Tibial artery (tissue), 4 donors: ENCODE measurements at places on chromosomes 7 and 10.

DNA sequence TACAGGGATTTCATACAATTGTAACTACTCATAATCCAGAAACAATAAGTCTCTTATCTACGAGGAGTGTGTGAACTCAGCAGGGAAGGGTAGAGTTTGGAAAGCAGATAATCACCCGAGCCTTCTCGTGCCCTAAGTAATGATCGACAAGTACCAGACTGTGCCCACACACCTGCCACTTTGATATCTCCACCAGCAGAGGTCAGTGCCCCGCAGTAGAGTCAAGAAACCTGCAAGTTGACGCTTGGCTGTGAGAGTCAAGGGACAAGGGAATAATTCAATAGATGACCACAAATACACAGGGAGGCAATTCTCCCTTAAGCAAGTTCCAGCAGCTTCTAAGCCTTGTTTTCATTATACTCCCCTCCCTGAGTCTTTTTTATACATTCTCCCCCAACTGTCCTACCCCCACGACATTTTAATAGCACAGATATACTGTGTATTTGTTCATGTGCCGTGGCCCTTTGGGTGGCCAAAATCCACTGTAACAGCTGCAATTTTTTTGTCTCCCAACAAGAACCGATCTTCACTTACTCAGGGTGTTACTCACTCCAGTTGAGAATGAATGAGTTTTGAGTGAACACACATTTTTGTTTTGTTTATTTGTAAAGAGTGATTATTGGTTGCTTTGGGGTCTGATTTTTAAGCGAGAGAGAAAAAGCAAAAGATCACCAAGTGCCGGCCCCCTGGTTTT lies 106.9 kb upstream of the RHEB start:
- no peak for DNase-seq

DNA sequence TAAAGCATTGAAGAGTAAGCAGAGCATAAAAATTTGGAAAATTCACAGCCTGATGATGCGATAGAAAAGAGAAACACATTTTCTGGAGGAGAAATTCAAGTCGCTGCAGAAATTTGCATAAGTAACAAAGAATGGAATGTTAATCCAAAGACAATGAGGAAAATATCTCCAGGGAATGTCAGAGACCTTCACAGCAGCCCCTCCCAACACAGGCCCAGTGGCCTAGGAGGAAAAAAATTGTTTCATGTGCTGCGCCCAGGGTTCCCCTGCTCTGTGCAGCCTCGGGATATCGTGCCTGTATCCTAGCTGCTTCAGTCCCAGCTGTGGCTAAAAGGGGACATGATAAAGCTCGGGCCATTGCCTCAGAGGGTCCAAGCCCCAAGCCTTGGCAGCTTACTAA lies 206.8 kb downstream of the TPK1 start:
- DNase-seq = no peak

DNA sequence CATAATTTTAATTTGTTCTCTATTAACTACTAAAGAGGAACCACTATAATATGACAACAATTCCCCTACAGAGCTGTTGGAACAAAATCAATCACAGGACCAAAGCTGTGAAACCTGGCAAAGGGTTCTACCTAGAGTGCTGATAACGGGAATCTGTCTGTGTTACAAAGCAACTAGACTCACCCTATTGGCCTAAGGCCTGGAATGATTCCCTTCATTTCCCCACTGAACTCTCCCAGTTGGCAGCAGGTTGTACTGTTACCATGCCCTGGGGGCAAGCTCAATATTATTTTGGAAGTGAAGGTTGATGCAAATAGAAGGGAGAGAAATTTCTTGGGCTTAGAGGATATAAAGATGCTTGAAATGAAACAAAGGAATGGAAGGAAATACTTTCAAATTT lies 81.8 kb downstream of the SEMA3A start:
- no peak for DNase-seq

- DNase-seq = no peak
Measured at GRCh38 chr10:6396226-6396625, 183.8 kb downstream of the PRKCQ start.

- no peak for DNase-seq
Measured at GRCh38 chr10:109480836-109481235, 442.5 kb downstream of the XPNPEP1 start.

GRCh38 chr10:126017961-126018560 lies 121.7 kb downstream of the FANK1 start:
- no peak for DNase-seq

DNA sequence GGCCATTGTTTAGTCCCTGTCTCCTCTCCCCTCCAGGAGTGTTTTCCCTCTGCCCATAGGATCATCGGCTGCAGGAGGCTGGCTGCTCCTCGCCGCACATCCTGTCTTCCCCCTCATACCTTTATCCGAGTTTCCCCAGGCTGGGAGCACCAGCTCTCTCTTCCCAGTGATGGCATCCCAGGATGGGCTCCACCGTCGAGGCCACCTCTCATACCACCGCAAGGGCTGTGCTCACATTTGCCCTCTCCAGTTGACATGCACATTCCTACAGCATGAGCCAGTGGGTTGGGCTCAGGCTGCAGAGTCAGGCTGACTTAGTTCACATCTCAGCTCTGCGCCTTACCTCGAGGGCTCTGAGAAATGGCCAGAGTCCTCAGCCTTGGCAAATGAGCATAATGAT lies 12.1 kb downstream of the HKDC1 start:
- no peak for DNase-seq

DNA sequence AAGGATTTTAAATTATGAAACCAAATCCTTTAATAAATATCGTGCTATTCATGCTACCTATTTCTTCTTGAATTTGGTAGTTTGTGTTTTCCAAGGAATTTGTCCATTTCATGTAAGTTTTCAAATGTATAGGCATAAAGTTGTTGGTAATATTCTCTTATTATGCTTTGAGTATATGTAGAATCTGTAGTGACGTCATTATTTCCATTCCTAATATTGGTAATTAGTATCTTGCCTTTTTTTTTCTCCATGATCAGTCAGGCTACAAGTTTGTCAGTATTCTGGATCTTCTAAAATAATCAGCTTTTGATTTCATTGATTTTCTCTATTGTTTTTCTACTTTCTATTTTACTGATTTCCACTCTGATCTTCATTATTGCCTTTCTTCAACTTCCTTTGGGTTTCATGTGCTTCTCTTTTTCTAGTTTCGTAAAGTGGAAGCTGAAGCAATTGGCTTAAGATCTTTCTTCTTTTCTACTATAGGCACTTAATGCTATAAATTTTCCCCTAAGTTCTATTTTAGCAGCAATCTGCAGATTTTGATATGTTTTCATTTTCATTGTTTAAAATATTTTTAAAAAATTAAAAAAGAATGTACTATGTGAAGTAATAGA lies 156.5 kb upstream of the HDAC9 start:
- no peak for DNase-seq

GRCh38 chr10:60532696-60533468 lies 143.2 kb upstream of the ANK3 start:
- DNase-seq = no peak

DNA sequence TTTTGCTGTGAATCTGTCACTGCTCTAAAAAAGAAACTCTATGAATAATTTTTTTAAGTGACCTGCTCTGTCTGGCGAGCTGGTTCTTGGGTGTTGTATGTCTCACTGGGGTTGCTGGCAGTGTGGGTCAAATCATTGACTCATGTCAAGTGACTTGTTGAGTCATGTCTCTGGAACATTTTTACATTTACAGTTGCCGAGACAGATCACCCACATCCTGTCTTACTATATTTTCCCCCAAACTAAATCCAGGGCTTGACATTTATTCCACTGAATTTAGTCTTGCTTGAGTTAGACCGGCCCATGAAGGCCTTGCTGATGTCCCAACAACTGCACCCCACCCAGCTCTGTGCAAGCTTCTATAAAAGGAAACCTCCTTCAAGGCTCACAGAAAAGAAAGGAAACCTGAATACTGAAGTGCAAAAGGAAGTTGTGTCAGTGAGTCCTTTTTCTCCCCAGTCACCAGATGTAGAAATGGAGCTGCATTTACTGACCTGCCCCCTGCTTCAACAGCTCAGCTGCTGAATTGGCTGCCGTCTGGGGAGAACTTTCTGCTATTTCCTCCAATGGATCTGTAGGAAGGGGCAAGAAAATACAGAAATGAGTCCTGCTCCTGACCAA lies 290.3 kb downstream of the TNS3 start:
- DNase-seq = peak; percentile 64

DNA sequence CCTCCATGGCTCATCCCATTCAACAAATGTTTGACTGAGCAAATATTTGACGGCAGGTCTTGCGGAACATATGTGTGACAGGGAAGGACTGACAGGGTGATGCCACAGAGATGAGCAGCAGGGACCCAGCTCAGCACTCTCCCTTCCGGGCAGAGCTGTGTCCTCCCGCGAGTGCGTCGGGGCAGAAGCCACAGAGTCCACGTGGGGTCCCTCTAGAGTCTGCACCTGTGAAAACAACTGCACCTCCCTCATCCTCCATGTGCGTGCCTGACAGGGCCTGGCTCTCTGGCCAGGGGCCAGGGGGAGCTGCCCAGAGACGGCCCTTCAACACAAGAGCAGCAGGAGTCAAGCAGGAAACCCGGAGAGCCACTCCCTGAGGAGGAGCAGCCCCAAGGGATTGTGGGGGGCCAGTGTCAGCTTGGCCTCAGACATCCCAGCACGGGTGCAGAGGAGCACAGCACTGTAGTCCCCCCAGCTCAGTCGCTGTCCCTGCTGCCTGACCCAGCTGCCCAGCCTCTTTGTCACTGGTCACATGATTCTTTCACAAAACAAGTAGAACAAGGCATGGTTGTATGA lies 83.6 kb upstream of the TMEM72 start:
- no peak for DNase-seq

DNA sequence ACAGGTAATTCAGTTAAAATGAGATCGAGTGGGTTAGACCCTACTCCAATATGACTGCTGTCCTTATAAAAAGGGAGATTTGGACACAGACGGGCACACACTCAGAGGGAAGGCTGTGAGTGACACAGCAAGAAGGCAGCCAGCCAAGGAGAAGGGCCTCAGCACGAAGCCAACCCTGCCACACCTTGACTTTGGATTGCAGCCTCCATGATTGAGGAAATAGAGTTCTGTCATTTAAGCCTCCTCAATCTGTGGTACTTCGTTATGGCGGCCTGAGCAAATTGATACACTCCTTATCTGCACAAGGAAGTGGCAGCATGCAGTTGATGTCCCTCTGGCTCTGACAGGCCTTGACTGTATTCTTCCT lies 43.8 kb downstream of the SH2D4B start:
- no peak for DNase-seq

GRCh38 chr10:99631496-99631895 lies 11.3 kb upstream of the SLC25A28 start:
- no peak for DNase-seq

DNA sequence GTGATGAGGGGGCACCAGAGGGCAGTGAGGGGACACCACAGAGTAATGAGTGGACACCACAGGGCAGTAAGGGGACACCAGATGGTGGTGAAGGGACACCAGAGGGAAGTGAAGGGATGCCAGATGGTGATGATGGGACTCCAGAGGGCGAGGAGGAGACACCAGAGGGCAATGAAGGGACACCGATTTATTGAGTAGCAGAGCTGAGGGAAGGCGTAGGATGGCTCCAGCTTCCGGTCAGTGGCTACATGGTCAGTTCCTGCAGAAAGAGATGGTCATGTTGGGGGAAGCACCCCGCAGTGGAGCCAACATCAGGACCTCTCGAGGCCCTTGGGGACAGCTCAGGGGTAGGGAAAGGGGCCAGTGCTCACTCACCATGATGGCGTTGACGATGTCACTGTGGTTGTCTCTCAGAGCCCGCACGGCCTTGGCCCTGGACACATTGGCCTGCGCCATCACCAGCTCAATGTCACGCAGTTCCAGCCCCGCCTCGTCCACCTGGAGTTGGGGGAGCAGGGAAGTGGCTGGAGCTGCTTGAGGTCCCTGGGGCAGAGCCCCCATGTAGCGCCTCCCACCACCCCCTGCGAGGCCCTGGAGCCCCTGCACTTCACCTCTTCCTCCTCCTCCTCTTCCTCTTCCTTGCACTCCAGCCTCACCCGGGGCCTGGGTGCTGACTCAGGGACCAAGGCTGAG lies 8.4 kb downstream of the NACAD start:
- no peak for DNase-seq

- DNase-seq = no peak
Measured at GRCh38 chr7:5700391-5700985, 81.0 kb downstream of the RNF216 start.

GRCh38 chr10:76311752-76312636 lies 880.6 kb downstream of the LRMDA start:
- peak; percentile 72 for DNase-seq

GRCh38 chr7:128385988-128386925 lies 23.5 kb downstream of the IMPDH1 start:
- no peak for DNase-seq

GRCh38 chr7:93551063-93551895 lies 23.2 kb downstream of the CALCR start:
- no peak for DNase-seq

DNA sequence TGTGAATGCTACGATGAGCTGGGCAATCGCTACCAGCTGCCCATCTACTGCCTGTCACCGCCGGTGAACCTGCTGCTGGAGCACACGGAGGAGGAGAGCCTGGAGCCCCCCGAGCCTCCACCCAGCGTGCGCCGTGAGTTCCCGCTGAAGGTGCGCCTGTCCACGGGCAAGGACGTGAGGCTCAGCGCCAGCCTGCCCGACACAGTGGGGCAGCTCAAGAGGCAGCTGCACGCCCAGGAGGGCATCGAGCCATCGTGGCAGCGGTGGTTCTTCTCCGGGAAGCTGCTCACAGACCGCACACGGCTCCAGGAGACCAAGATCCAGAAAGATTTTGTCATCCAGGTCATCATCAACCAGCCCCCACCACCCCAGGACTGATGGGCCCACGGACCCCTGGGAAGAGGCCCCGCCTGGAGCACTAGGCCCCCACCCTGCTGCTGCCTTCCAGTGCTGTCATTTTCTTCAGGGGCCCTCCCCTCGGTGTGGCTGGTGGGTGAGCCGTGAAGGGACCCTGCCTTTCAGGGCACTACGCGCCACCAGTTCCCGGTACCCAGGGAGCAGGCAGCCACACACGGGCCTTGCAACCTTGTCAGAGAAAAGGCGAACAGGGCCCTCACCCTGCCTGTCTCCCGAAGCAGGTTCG lies 2.3 kb upstream of the ANKRD2 start:
- DNase-seq = no peak

DNA sequence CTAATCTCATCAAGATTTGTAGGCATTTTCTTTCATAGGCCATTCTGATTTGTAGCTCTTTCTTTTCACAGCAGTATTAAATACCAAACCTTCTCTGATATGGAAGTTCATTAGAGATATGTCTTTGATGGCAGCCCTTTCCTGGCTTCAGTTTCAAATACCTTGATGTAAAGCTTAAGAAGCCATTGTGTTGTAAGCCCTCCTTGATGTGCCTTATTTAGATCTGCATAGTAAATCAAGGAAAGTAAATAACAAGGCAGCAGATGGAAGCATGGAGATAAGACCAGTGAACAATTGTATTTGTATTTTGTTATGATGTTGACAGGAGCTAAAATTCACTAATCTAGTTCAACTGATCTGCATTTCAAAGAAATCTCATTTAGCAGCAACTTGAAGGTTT lies 234.9 kb upstream of the PPP1R3A start:
- no peak for DNase-seq
